ENCODE measurements at places on chromosomes 3 and 15.

- DNase-seq: no peak
Observed at GRCh38 chr15:75237316-75237982, 20.7 kb upstream of the GOLGA6C start.

GRCh38 chr3:61438253-61439121 lies 122.9 kb upstream of the PTPRG start:
- DNase-seq: no peak

DNA sequence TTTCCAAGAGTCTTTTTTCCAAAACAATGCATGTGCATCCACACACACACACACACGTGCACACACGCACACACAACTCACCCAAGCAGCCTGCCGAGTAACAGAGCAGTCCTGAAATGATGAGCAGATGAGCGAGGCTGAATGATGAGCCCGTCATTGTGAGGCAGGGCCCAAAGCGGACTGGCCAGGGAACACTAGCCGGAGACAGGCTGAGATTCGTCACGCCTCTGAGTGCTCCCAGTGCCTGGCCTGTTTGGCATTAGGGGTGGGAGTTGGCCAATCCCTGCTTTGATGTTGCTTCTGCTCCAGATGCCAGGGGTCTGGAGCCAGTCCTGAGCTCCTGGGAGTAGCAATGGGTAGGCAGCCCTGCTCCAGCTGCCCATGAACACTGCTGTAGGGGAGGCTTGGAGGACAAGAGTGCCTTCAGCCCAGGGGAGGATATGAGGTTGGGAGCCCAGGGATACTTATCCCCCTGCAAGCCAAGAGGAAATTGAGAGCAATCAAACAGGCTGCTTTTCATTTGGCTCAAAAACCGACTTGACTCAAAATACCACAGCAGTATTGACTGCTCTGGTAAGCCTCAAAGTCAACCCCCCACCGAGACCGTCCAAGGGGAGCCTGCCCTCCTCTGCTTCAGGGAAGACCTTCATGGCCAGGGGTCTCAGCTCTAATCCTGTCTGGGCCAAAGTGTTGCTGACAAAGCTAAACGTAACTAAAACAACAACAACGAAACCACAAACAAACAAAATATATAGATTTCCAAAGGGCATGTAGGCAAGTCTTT lies 22.9 kb downstream of the COLQ start:
- DNase-seq: no peak

DNA sequence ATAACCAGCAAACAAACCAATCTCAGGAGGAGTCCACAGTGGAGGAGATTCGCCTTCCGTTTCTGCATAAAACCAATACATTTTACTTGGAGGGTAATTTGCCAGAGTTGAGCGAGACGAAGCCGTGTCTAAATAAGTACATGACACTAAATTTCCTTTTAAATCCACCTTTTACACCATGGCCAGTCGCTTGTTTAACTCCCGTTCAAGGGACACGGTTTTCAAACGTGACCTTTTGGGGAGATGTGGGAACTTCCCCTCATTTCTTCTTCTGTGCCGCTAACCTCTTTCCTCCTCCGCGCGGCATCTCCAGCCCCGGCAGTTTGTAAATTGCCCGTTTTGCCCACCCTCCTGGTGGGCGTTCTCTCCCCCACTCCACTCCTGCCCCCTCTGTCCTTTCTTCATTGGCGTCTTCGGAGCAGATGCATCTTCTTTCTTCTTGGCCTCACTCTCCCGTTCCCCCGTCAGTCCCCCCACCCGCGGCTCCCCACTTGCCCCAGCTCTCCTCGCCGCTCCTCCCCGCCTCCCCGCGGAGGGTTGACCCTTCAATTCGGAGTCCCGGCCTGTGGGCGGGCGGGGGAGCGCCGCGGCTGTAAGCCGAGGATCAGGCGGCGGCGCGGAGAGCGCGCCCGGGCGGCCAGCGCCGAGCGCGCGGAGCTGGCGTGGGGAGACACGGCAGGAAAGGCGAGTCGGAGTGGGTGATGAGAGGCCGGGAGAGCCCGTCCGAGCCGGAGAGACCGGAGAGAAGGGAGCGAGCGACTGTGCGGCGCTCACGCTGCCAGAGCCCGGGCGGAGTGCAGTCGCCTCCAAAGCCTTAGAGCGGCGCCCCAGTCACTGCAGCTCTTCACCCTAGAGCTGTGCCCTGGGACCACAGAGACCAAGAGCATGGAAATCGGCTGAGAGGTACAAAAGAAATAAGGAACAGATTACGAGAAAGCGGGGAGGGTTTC lies at the start of gene NLGN1:
NLGN1 (plus strand) TSS at position 584 of the 950 bp plus-strand sequence.
- no peak for DNase-seq

GRCh38 chr3:89171687-89172545 lies 64.5 kb downstream of the EPHA3 start:
- DNase-seq: no peak

- no peak for DNase-seq
Observed at GRCh38 chr3:187621881-187622280, 48.3 kb downstream of the SST start.

- DNase-seq: no peak
Observed at GRCh38 chr3:175716446-175716845, 857.3 kb downstream of the NAALADL2 start.

DNA sequence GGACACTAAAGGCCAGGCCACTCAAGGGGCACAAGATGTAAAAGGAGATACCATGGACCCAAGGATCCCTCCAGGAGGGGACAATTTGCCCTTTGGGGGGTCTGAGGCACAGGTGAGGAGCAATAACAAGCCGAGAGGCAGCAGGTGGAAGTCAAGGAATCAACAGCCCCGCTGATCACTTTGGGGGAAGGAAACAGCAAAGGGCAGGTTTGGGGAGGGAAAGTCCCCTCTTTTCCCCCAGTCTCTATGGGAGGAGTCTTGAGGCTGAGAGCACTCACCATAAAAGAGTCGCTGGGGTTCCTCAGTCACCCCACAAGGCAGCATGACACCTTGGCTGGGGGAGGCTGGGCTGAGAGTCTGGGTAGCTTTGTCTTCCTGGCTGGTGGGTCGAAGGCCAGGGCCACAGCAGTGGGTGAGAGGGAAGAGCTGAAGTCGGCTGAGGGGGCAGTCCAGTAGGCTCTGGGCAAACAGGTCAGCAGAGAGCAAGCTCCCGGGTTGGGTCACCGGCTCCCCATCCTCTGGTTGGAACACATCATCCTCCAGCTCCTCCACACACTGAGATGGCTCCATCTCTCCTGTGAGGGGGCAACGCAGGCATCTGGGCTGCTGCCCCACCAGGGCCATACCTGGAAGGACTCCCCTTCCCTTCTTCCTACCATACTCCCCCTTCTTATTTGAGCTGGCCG lies 3.0 kb downstream of the BMF start:
- no peak for DNase-seq

- DNase-seq: no peak
Observed at GRCh38 chr3:57006949-57007419, 53.5 kb upstream of the SPATA12 start.

DNA sequence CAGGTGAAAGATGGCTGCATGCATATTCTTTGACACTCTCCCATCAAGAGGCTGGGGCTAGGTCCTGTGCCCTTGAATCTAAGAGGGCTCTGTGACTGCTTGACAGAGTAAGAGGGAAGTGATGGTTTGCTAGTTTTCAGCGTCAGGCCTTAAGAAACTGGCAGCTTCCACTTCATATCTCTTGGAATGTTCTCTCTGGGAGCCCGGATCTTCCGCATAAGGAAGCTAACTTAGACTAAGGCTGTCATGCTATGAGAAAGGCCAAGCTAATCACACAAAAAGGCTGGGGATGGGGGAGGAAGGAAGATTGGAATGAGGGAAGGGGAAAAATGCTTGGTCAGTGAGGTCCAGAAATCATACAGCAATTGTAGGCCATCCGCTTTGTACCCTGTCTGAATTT lies 50.0 kb downstream of the MB21D2 start:
- no peak for DNase-seq

DNA sequence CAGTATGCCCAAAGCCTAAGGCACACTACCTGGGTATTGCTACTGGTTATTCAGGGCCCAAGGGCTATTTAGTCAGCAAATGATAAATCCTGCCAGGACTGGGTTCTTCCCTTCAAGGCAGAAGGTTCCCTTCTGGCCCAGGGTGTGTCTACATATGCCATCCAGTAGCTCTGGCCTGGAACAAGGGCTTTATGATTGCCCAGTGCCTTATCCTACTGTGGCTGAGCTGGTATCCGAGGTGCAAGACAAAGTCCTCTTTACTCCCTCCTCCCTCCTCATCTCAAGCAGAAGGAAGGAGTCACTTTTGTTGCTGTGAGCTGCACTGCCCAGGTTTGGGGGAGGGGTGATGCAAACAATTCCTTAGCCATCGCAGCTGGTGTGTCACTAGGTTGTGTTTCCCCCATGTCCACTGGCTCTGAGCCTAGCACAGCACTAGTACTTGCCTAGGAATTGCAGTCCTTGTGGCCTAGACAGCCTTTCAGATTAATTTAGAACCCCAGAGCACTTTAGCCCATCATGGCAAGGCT lies 221.8 kb upstream of the TGFBR2 start:
- DNase-seq: no peak

DNA sequence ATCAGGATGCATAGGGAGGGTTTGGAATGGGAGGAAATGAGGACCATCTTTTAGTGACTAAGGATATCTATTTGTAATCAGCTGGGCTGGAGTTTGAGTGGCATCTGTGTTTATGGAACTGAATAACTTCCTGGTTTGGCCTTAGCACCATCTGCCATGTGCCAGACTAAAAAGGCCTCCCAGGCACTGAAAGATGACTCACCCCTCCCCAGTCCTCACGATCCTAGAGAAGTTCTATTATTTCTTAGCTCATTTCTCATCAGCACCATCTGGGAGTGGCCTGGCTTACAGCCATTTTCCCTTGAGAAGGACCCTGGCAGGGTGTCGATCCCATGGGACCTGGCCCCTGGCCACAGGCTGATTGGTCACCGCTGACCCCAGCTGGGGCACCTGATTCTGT lies 23.9 kb upstream of the CTXND1 start:
- DNase-seq: no peak

GRCh38 chr3:9278498-9278897 lies 29.1 kb upstream of the SRGAP3 start:
- DNase-seq: no peak
